ENCODE measurements at places on chromosomes 5 and 9.

- no peak for DNase-seq
These were observed 2.2 kb upstream of the JAK2 start for GRCh38 chr9:4982721-4983482.

- no peak for DNase-seq
These were observed 576.2 kb downstream of the BNC2 start for GRCh38 chr9:16294133-16294770.

DNA sequence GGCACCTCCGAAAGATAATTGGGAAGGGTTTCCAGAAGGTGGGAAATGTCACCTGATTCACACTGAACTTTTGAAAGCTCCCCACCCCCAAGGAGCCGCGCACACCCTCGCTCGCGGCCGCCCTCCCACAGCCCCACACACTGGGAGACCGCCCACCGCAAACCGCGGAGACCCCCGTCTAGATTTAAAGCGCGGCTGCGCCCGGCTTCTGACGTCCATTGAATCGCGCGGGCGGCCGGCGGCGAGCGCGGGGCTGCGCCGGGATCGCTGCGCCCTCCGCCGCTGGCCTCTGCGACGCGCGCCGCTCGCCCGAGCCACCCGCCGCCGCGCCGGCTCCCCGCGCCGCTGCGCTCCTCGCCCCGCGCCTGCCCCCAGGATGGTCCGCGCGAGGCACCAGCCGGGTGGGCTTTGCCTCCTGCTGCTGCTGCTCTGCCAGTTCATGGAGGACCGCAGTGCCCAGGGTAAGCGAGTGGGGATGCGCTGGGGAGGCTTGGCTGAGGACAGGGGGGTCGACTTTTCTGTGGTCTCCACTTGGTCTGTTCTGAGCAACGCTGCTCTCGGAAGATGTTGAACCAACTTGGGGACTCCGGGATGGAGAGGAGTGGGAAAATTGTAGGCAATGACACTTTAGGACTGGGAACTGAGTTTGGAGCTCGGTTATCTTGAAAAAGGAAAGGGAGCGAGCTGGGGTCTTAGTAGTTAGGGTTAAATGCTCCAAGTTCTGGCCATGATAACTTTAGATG is at the start of gene FST:
Gene FST, plus strand, starts transcription at position 214 of the 743 bp plus-strand sequence. Its CDS starts 163 bp downstream, at position 377.
- no peak for DNase-seq

- no peak for DNase-seq
These were observed 48.2 kb upstream of the LMX1B start for GRCh38 chr9:126565336-126566128.

GRCh38 chr5:147966829-147967228 is 60.5 kb upstream of the C5orf46 start:
- DNase-seq, result no peak

- no peak for DNase-seq
These were observed 229.0 kb downstream of the ARL15 start for GRCh38 chr5:54081415-54081814.

- no peak for DNase-seq
These were observed 66.3 kb upstream of the FANCC start for GRCh38 chr9:95383845-95384244.

DNA sequence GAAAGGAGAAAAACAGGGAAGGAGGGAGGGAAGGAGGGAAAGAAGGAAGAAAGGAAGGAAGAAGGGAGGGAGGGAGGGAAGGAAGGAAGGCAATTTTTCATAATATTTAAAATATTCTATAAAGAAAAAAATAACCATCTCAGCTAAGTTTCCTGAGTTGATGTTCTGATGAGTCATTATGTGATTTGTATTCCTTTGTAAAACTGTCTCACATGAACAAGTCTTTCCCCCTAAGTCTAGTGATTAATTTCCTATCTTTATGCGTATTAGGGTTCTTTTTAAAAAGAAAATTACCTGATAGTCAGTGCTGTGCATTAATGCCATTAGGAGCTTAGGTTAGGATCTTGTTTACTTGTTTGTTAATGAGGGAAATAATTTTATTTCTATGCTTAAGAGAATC is 94.1 kb downstream of the RASEF start:
- DNase-seq, result no peak

GRCh38 chr9:106557996-106558667 is 304.8 kb upstream of the ZNF462 start:
- no peak for DNase-seq

- DNase-seq, result no peak
These were observed 41.7 kb upstream of the TJP2 start for GRCh38 chr9:69132361-69132760.

DNA sequence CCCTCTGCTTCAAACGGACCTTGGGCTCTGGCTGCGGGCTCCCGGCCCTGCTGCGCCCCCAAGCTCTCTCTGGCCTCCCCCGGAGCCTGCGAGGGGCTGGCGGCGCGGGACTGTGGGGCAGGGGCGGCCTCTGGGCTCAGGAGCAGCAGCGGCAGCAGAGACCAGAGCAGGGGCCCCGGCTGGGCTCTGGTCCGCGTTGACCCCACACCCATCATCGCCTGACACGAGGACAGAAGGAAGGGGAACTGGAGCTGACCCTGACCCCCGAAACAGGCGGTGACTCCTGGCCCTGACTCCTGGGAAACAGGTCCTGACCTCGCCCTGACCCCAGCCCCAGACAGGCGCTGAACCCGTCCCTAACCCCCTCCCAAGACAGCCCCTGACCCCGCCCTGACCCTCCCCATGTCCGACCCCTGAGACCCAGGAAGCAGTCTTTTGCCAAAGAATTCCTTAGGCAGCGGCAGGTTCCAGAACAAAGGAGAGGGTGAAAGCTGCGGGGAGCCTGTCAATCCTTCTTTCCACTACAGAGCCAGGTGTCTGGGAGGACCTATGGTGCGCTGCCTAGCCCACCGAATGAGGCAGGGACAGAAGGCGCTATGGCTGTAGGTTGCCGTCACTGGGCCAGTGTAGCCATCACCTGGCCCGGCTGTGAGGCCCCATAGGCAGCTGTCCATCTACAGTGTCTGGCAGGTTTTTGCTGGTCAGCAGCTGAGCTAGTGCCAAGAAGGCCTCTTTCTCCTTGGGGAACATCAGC is 74.7 kb upstream of the SPTLC1 start:
- no peak for DNase-seq

- no peak for DNase-seq
These were observed 41.1 kb upstream of the PLPP6 start for GRCh38 chr9:4620881-4621555.

GRCh38 chr9:133959966-133960567 is 32.1 kb downstream of the VAV2 start:
- DNase-seq, result no peak

DNA sequence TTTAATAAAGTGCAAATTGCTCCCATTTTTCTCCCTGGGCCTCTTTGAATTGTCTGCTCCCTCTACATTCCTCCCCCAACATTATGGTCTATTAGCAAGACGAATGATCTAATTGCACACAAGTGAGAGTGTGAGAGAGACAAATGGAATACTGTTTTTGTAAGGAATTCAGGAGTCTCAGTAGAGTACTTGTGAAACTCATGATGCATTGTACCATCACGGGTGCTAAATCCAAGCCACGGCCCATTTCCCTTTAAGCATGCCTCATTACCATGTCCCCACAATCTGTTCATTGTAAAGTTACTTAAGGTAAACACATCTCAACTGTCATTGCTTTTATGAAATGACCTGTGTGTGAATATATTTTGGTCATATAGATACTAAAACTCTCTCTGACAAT is 62.8 kb downstream of the CD180 start:
- DNase-seq, result no peak

- DNase-seq, result no peak
These were observed 205.7 kb upstream of the TBCA start for GRCh38 chr5:77981820-77982219.

DNA sequence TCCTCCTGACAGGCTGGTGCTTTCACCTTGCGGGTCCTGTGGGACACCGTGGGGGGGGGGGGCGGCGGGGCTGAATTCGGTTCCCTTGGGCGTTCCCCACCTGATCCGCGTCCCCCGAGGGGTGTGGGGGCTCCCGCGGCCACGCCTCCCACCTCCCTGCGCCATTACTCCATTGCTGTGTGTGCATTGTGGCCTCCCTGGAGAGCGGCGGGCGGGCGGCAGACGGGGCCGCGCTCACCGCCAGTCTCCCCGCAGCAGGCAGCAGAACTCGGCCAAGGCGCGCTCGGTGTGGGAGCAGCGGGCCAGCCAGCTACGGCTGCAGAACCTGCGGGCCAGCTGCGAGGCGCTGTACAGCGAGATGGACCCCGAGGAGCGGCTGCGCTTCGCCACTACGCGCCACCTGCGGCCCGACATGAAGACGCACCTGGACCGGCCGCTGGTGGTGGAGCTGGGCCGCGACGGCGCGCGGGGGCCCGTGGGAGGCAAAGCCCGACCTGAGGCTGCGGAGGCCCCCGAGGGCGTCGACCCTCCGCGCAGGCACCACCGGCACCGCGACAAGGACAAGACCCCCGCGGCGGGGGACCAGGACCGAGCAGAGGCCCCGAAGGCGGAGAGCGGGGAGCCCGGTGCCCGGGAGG is 145.3 kb downstream of the CACNA1B start:
- no peak for DNase-seq

DNA sequence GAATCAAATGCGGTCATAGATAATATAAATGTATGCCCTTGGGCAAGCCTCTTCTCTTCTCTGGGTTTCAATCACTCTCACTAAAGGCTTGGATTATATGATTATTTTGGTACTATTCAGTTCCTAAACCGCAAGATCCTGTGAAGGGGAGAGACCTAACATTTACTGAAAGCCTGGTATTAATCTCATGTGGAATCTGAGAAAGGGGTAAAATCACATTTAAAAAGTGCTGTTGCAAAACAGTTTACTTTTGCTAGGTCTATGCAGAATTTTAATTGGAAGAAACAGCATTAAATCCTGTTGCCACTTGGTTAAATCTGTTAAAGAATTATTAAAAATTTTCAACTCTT is 50.7 kb downstream of the SLC44A1 start:
- no peak for DNase-seq

GRCh38 chr9:99336005-99336404 is 113.9 kb downstream of the SEC61B start:
- no peak for DNase-seq

DNA sequence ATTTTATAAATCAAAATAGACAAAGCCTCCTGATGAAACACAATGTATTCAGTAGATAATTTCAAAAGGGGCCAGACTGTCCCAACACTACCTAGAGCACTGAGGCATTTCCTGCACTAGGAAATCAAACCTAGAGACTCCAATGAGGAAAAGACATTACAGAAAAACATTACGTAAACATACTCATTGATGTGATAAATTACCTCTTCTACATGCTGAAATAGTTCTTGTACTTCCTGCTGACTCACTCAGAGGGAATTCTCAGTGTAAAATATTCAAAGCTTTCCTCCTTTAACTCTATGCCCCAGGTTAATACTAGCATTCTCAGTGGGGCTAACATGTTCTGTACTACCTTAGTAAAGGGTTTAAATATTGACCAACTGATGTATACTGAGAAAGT is 178.0 kb downstream of the ESM1 start:
- peak; percentile 75 for DNase-seq

DNA sequence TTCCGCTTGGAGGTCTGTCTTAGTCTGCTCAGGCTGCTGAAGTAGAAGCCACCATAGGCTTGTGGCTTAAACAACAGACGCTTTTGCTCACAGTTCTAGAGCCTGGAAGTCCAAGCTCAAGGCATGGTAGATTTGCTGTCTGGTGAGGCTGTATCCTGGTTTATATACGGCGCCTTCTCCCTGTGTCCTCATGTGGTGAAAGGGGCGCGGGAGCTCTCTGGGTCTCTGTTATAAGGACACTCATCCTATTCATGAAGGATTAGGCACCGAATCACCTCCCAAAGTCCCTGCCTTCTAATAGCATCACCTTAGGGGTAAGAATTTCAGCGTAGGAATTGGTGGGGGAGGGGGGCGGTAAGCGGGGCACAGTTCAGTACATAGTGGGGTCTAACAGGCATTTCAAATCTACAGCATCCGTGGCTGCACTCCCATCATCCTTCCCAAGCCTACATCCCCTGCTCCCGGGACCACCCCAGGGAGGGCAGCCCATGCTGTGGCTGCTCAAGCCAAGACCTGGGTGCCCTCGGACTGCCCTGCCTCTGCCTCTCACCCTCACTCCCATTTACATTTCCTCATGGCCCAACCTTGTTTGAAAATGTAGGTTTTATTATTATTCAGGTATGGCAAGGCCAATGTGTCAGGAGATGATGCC is 15.1 kb upstream of the LPCAT1 start:
- no peak for DNase-seq

DNA sequence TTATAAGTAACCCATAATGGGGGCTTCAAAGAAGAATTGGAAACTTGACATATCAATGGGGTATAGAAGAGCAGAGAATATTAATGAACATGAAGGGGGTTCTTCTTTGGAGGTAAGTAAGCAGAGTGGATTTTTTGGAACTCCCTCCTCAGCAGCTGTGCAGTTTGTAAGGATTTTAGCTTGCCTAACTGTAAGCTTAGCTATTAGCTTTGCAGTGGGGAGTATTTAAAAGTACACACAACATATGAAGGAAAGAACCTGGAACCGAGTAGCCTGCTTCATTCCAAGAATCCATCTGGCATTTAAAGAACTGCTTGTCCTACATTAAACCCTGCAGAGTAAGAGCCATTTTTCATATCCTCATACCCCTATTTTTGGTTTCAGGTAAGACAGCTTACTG is 2.2 kb upstream of the PBX3 start:
- DNase-seq, result no peak

DNA sequence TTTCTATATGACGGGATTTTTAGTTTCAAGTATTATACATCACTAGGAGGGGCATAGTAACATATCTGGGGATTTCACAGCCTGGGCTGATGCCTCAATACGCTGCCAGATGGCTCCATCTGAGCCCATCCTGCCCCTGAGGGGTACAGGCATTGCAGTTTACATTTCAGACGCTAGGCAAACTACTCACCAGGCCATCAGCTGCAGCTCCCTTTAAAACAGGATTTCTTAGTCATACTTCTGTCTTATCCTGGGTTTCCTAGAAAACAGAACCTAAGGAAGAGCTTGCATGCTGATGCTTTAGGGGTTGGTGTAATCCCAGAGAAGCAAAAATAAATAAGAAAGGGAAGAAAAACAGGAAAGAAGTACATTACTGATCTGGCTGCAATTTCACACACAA is 372.8 kb upstream of the PIK3R1 start:
- DNase-seq, result peak; percentile 82

DNA sequence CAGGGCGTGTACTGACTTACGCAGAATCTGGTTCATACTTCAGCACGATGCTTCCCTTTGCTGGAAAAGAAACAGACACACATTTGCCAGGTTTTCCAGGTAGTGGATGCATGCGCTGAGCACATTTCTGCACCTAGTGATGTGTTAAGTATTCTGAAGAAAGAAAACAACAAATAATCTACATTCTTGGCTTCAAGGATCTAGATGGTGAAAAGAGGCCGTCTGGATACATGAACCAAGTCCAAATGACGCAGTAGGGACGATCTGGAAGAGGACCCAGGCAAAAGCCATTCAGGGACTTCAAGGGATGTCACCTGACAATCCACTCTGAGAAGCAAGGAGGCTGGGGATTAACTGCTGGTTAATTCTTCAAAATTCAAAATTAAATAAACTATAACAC is 30.4 kb downstream of the NSUN2 start:
- DNase-seq, result no peak

GRCh38 chr9:132249690-132250089 is 87.8 kb downstream of the NTNG2 start:
- DNase-seq, result no peak

Data from foreskin keratinocyte (primary cell).